ENCODE measurements at places on chromosomes 16 and 17.

DNA sequence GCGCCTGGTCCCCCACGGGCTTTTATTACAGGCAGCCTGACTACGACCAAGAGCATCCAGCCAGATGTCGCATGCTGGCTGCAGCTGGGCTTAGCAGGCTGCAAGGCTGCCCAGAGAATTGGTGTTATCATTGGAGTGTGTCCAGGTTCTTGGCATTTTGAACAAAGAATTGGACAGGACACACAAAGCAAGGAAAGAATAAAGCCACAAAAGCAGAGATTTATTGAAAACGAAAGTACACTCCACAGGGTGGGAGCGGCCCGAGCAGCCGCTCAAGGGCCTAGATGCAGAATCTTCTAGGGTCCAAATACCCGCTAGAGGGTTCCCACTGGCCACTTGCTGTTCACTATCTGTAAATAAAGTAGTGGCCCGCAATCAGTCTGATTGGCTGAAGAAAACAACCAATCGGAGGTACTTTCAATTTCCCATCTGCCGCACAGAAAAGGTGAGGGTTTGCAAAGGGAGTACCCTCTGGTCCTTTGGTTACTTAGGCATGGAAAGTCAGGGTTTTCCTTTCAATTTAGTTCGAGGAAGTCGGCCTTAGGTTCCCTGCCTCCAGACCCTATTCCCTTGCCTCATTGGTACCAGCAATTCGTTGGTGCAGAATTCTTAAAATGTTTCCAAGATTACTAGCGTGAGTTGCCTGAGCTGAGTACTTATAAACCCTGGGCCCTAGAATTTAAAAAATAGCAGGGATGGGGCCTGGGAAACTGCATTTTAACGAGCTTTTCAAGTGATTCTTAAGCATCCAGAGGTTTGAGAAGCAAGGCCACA lies 38.5 kb upstream of the CNEP1R1 start:
- DNase-seq = no peak

DNA sequence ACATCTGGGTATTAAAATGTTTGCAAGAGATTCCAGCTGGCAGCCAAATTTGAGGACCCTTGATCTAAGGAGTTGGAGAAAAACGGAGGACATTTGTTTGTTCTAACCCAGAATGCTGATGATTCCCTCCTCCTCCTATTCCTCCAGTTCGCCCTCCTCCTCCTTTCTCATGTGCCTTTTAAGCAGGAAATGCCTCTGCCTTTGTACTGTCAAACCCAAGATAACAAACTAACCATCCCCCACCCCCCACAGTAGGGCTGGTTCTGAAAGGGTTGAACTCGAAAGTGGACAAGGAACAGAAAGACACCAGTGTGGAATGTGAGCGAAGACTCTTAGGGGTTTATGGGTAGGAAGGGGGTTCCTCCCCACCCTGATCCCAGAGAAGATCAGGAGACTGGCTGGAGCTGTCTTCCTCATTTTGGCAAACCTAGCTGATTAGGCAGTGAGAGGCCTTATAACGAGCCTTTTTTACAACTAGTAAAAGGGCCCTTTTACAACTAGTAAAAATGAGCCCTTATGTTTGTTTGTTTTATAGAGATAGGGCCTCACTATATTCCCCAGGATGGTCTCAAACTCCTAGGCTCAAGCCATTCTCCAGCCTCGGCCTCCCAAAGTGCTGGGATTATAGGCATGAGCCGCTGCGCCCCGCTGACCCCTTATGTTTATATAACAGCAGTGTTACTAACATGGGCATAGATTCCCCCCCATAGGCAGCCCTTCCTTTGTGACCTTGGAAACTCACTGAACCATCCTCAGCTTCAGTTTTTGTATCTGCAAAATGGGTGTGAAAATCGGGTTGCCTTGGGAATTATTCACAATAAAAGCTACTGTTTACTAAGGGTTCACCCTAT lies 975 bp downstream of the CHD9 start:
- DNase-seq = no peak

GRCh38 chr17:66369830-66370229 lies 67.4 kb downstream of the PRKCA start:
- no peak for DNase-seq

DNA sequence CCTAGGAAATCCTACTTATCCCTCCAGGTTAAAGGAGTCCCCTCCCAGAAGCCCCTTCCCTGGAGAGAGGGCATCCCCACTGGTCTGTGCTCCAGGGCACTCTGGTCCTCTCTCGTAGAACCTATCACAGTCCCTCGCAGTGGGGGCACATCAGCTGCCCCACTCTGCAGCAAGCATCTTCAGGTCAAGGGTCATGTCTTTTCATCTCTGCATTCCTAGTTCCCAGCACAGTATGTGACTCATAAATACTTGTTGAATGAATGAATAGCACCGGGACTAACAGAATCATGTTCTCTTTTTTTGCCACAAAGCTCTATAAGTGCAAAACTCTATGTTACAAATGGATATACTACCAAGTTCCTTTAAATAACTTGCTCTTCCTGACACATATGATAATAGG lies 36.0 kb downstream of the RNF157 start:
- DNase-seq = no peak

DNA sequence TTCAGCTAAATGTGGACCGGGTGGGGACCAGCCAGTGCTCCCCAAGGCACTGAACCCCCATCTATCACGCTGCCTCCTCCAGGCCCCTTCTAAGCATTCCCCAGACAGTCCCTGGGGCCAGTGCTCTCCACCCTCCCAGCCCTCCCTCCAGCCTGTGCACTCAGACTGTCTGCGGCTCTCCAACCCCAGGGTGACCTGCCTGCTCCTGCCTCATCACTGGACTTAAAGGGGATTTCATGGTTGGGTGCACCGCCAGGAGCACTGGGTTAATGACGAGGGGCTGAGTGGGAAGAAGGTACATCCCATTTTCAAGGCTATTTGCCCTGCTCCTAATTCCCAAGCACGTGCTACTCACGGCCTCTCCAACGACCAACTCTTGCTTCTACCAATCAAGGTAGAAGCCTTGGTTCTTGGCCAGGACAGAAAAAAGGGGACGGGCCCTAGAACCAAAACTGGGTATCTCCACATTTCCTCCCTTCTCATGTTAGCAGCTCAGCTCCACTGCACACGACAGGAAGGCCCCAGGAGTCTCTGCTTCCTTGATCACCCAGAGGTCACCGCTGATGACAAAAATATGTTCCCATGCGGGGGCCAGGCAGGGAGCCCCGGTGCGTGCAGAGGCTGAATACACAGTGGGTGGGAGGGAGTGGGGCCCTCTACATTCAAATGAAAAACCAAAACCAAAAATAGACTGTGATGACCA lies 3.5 kb upstream of the ABR start:
- no peak for DNase-seq

- DNase-seq = peak; percentile 86
Measured at GRCh38 chr16:53435066-53435688, 906 bp downstream of the RBL2 start.

DNA sequence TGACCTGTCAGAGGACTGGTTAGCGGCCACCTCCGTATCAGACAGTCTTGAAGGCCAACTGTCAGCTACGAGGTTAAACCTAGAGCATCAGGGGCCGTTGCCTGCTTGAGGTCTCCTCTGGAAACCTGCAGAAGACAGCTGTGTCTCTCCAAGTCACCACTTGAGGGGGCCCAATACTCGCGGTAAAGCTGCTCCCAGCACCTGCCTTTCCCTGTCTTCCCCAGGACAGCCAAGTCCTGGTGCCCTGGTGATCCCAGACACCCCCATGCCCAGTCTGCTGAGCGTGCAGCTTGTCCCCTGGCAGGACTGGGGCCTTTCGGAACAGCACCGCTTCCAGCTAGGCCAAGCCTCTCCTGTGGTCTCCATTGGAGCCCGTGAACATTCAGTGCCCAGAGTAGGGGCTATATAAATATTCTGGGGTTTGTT lies 80.1 kb downstream of the DNAH17 start:
- DNase-seq = peak; percentile 91

DNA sequence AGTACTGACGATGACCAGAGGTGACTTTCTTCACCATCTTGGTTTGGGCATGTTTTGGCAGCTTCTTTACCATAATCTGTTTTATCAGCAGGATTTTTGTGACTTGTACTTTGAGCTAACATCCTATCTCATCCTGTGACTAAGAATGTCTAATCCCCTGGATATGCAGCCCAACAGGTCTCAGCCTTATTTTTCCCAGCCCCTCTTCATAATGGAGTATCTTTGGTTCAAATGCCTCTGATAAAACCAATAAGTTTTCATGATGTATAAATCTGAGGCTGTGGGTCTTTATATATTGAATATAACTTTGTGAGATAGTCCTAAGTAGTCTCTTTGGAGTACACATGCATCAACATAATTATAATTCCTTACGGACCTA lies 186.9 kb upstream of the WSB1 start:
- no peak for DNase-seq

DNA sequence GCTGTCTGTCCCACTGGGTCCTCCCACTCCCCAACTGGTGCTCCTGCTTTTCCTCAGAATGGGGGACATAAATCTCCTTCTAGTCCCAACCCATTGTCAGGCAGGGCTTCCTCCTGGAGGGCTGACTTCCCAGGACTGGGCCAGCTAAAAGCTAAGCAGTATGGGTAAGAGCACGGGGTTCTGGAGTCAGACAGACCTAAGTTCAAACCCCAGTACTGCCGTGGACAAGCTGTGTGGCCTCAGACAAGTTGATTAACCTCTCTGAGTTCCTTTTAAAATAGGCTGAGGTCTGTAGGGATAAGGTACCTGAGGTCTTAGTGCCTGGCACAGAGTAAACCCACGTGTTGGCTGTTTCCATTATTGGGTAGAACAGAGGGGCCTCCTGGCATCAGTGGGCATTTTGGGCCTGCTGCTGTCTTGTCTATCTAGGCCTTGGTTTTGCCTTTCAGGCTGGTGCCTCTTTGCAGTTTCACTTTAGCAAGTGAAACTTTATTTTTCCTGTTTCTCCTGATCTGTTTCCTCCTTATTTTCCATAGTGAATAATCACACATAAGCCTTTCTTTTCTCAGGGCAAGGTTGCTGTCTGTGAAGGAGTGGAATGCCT lies 114.6 kb downstream of the PRKCB start:
- no peak for DNase-seq

DNA sequence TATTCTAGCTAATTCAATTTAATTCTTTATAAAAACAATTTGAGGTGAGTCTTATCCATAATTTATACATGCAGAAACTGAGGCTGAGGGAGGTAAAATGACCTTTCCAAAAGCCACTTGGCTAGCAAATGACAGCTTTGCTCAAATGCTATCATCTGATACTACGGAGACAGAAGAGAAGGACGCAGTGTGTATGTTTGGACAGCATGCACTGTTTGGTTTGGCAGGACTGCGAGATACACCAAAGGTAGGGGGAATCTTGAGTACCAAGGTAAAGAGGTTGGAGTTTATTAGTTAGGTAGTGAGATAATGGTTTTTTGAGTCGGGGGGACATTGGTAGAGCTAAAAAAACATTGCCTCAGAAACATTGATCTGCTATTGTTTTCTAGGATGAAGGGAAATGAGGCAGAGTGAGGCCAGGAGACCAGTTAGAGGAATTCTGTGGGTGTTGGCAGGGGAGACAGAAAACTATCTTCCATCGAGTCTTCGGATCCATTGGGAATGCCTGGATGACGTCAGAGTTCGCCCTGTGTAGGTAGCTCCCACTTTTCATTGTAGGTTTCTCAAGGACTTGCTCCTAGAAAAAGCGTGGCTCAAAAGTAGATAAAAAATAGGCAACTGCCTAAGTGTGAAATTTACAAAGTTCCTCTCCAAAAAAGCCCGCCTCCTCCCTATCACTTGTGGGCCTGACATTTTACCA lies 2.5 kb upstream of the HS3ST4 start:
- no peak for DNase-seq

DNA sequence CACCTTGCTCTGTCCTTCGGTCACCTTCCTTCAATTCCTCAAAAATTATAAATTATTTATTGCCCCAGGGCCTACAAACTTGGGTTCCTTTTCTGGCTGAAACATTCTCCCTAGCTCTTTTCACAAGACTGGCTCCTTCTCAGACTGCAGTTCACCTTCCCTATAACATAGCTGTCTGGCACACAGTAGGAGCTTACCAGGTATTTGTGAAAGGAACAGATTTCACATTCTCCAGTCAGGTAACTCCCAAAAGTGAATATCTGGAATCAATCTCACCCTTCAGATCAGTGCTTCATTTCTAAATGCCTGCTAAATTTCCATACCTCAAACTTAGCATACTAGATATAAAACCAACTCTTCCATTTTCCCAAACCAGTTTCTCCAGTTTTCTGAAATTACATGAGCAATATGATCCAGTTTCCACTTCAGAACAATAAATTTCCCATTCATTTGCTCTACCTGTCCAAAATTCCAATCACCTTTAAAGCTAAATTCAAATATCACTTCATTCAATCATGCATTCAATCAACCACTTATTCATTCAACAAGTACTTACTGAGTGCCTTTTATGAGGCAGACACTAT lies 6.1 kb downstream of the RFFL start:
- DNase-seq = peak; percentile 57

DNA sequence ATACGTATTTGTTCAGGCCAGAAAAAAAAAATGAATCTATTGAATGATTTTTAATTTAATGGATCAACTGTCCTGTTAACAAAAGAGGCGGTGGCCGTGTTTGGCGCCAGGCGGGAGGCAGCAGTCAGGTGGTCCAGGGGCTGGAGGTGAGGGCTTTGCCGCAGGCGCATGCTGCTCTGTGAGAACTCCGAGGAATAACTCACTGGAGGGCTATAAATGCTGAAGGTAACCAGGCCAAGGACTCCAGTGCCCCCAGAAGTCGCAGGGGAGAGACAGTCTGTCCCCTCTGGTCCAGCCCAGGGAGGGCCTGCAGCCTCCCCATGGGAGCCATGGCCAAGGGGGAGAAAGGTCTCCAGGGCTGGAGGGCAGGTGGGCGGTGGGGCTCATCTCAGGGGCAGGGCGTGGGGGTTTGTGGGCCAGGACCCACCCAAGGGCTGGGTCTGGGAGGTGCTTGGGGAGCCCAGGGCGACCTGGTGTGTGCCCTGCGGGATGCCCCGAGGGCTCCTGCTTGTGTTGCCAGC lies 7.1 kb upstream of the BAHCC1 start:
- no peak for DNase-seq

- DNase-seq = no peak
Measured at GRCh38 chr17:73265646-73266640, 4.3 kb upstream of the CPSF4L start.

- DNase-seq = no peak
Measured at GRCh38 chr17:48110761-48111160, 3.2 kb downstream of the SNX11 start.

GRCh38 chr16:9610727-9611126 lies 519.3 kb downstream of the HAPSTR1 start:
- DNase-seq = peak; percentile 29

GRCh38 chr16:71230122-71230845 lies at the start of gene HYDIN:
HYDIN (minus strand) TSS chr16:71230722; CDS start chr16:71186895, 43,827 bp downstream.
- DNase-seq = peak; percentile 86

DNA sequence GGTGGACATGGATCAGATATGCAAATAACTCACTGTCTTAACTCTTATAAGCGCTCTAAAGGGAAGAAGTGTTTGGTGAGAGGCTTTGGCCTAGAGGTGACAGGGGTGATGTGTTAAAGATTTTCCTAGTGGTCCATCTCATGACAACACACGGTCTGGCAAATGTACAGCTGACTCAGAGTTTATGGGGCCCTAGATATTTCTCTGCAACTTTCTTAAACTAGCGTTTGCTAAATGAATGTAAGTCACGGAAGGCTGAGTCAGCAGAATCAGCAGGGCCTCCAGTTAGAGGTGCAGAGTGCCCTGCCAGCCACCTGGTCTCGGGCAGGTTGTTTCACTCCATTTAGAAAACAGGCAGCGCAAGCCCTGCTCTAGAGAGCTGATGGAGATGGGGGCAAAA lies 40.1 kb downstream of the CLEC16A start:
- no peak for DNase-seq

GRCh38 chr17:34354637-34355036 lies 1.6 kb upstream of the CCL13 start:
- no peak for DNase-seq

- no peak for DNase-seq
Measured at GRCh38 chr16:72961115-72961832, 86.7 kb downstream of the ZFHX3 start.
